GM12878 (cell line): ENCODE measurements at places on chromosomes 12 and 14.

DNA sequence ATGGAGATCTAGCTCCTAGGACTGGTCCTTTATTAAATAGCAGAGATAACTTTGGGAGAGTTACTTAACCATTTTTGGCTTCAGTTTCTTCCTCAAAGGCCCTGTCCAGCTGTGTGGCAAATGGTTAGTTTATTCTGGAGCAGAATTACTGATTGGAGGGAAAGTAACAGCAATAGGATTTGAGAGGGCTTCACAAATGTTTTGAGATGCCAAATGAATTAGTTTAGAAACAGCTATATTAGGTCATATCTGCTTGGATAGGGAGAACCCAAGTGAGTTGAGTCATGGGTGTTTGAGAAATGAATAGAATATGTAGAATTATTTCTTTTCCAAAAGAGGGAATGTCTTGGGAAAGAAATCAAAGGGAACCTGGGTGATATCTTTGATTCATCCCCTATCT lies 17.5 kb downstream of the RASSF3 start:
- H3K4me1 ChIP-seq, result peaks cover 28% of the 10 kb centered on the region
- no peak for DNase-seq
- H3K27ac ChIP-seq, result peak overlapping the region; percentile 9; the same call in 1 of the 2 replicates

GRCh38 chr12:54217774-54218241 lies 29.0 kb upstream of the SMUG1 start:
- H3K4me3 ChIP-seq, result peak overlapping the region; percentile 71
- peaks cover 33% of the 10 kb centered on the region for H3K4me1 ChIP-seq
- H3K36me3 ChIP-seq, result no peaks in the 10 kb centered on the region
- 0 out of 2 replicates have a peak, but pooled peaks cover 1% of the 10 kb centered on the region for H3K27me3 ChIP-seq
- no peak for DNase-seq
- H3K27ac ChIP-seq, result no peak overlapping the region

GRCh38 chr14:99880651-99881420 lies 87.6 kb downstream of the EML1 start:
- no peak overlapping the region for H3K4me3 ChIP-seq
- H3K27ac ChIP-seq, result no peak overlapping the region
- H3K36me3 ChIP-seq, result no peaks in the 10 kb centered on the region

DNA sequence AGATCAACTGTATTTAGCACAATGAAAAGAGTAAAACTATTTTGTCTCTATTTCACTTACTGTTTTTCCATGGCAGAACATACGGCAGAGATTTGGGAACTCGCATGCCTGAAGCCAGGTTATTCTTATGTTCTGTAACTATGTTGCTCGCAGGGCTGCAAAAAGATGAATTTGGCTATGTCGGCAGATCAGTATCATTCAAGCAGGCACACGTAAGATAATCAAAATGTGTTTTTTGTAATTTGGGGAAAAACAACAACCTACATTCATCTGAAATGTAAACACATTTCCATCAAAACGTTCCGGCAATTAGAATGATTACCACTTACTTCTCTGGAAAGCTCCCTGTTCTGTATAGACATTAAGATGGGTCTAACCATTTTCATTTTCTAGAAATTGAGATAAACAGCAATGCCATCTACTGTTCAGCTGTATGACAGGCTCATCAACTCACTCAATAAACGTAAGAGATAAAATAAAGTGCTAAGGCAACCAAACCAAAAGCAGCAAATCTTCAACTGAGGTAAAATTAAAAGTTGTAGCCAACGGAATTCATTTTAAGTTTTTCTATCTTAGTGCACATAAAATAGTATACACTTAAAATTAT lies 13.0 kb downstream of the GTSF1 start:
- no peak overlapping the region for H3K27ac ChIP-seq
- no peaks in the 10 kb centered on the region for H3K27me3 ChIP-seq
- DNase-seq, result no peak
- H3K4me1 ChIP-seq, result no peaks in the 10 kb centered on the region
- peaks cover 6% of the 10 kb centered on the region; the same call in 1 of the 2 replicates for H3K36me3 ChIP-seq

DNA sequence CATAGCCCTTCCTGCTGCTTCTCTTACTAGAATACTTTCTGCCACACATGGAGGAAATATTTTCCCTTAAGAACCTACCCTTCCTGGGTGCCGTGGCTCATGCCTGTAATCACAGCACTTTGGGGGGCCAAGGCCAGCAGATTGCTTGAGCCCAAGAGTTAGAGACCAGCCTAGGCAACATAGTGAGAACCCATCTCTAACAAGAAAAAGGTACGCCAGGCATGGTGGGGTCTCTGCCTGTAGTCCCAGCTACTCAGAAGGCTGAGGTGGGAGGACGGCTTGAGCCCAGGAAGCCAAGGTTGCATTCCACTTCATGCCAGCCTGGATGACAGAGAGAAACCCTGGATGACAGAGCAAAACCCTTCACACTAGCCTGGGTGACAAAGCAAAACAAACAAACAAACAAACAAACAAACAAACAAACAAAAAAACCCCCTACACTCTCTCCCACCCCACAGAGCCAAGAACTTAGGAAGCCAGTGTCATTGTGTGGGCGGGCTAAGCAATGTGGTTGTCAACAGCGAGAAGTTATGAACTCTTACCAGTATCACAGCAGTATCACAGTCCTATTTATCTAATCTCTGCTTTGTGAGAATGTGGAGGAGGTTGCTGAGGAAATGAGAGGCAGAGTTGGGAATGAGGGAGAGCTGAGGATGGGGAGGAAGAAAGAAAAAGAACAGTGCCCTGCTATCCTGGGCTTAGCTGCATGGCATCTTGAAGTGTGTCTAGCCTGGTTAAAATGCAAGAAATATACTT lies 53.8 kb upstream of the CLEC14A start:
- no peak overlapping the region for H3K4me3 ChIP-seq
- H3K4me1 ChIP-seq, result no peaks in the 10 kb centered on the region
- no peaks in the 10 kb centered on the region for H3K27me3 ChIP-seq
- H3K36me3 ChIP-seq, result no peaks in the 10 kb centered on the region

GRCh38 chr12:122394626-122395194 lies 27.8 kb downstream of the CLIP1 start:
- H3K4me3 ChIP-seq, result no peak overlapping the region
- no peak for DNase-seq
- no peaks in the 10 kb centered on the region for H3K36me3 ChIP-seq
- H3K4me1 ChIP-seq, result peaks cover 7% of the 10 kb centered on the region
- H3K27ac ChIP-seq, result no peak overlapping the region

DNA sequence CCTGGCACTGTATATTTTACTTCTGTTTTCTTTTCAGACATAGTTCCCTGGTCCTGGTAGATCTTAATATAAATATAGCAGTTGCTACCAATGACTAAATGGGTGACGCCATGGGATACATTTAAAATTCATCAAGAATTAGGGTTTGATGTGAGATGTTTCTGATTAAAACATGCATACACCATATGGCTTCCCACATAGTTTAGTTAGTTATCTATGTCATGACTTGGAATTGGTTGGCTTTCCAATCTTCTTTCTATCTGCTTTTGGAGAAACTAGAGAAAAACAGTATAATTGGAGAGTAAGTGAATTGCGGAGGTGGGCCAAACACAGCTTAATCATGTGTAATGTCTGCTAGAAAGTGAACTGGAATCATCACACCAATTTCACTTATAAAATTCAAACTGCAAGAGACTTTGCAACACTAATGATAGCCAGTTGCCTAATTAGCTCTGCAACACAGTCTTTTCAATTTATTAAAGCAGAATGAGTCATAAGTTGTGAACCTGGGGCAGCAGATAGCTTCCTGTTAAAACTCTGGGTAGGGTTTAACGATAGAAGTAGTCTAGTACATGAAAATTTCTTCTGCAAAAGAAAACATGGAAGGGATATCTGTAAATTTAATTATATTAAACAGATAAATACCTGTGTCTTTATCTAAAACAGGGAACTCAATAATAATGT lies 295.2 kb downstream of the SLC16A7 start:
- H3K4me3 ChIP-seq, result no peak overlapping the region
- no peak for DNase-seq
- no peak overlapping the region for H3K27ac ChIP-seq
- H3K27me3 ChIP-seq, result no peaks in the 10 kb centered on the region

DNA sequence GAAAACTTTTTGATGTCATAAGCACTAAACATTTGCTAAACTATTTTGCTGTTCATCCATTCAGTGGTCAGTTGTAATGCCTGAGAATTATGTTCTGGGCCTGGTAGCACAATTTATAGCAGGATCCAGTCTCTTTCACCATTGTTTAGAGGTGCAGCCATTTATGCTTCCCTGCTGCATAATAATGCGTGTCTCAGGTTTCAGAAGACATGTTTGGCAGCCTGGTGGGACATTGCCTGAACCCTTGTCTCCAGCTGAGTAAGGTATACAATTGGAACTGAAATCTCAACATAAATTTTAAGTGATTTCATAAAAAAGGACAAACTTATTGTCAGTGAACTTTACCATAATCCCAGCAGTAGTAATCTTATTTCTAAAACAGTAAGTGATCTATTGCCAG lies 94.8 kb downstream of the POLR3B start:
- H3K36me3 ChIP-seq, result no peaks in the 10 kb centered on the region
- H3K4me3 ChIP-seq, result no peak overlapping the region
- no peak for DNase-seq

DNA sequence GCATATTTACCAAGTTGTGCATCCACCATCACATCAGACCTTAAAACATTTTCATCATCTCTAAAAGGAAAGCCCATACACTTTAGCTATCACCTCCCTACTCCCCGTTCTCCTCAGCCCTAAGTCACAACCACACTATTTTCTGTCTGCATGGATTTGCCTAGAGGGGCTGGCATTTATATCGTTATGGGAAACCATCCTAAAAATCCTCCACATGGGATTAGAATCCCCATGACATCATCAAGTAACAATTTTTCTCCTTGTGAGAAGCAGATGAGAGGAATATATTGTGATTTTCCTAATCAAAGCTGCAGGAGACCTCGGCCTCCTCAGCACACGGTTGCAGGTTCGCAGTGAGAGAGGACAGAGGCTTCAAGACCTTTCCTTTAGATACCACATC lies 114.1 kb downstream of the SLC15A4 start:
- H3K4me3 ChIP-seq, result no peak overlapping the region
- H3K27ac ChIP-seq, result no peak overlapping the region
- no peak for DNase-seq

GRCh38 chr12:116187151-116187511 lies 90.4 kb downstream of the MED13L start:
- no peaks in the 10 kb centered on the region; the same call in 1 of the 2 replicates for H3K4me1 ChIP-seq
- no peak for DNase-seq
- H3K27me3 ChIP-seq, result no peaks in the 10 kb centered on the region
- H3K36me3 ChIP-seq, result no peaks in the 10 kb centered on the region
- no peak overlapping the region for H3K4me3 ChIP-seq

GRCh38 chr14:72573725-72574417 lies 320.0 kb downstream of the DPF3 start:
- no peaks in the 10 kb centered on the region for H3K36me3 ChIP-seq
- H3K4me3 ChIP-seq, result no peak overlapping the region
- no peaks in the 10 kb centered on the region; the same call in none of the 2 replicates for H3K27me3 ChIP-seq
- no peak for DNase-seq
- no peak overlapping the region for H3K27ac ChIP-seq
- H3K4me1 ChIP-seq, result no peaks in the 10 kb centered on the region

- no peaks in the 10 kb centered on the region for H3K27me3 ChIP-seq
- peaks cover 52% of the 10 kb centered on the region for H3K4me1 ChIP-seq
- H3K36me3 ChIP-seq, result no peaks in the 10 kb centered on the region
- no peak overlapping the region for H3K4me3 ChIP-seq
- DNase-seq, result no peak
These were observed 214.9 kb downstream of the SLC41A2 start for GRCh38 chr12:104743202-104743580.

DNA sequence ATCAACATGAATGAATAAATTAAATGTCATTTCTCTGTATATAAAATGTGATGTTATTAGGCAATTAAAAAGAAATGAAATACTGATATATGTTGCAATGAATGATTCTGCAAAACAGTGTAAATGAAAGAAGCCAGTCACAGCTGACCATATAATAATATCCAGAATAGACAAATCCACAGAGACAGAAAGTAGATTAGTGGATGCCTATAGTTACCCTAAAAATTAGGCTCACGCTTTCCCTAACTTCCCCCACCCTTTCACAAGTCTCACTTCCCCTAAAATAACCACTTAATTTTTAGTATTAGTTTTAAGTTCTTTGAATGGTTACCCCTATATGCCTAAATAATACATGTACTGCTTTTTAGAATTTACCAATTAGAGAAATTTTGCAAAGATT lies 348.9 kb upstream of the FAR2 start:
- H3K36me3 ChIP-seq, result no peaks in the 10 kb centered on the region
- H3K4me3 ChIP-seq, result no peak overlapping the region
- DNase-seq, result peak; percentile 3
- H3K4me1 ChIP-seq, result no peaks in the 10 kb centered on the region
- no peak overlapping the region for H3K27ac ChIP-seq
- H3K27me3 ChIP-seq, result no peaks in the 10 kb centered on the region

DNA sequence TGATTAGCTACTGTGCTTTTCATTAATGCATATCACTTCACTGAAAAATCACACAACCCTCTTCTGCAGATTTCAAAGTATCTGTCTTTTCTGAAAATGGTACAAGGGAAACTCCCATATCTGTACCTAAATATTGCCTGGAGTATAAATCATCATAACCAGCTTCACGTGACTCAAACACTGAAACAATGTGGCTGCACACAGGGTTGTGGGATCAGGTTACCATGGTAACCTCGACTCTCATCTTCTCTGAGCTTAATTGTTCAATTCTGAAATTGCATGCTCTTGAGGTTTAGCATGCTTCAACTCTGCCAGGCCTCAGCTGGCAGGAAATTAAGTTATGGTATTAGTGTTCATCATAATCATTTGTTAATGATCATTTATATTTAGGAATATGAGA lies 77.5 kb upstream of the CPSF6 start:
- no peaks in the 10 kb centered on the region for H3K27me3 ChIP-seq
- no peak overlapping the region for H3K27ac ChIP-seq
- H3K36me3 ChIP-seq, result no peaks in the 10 kb centered on the region
- DNase-seq, result peak; percentile 83
- H3K4me1 ChIP-seq, result peaks cover 16% of the 10 kb centered on the region
- H3K4me3 ChIP-seq, result no peak overlapping the region

DNA sequence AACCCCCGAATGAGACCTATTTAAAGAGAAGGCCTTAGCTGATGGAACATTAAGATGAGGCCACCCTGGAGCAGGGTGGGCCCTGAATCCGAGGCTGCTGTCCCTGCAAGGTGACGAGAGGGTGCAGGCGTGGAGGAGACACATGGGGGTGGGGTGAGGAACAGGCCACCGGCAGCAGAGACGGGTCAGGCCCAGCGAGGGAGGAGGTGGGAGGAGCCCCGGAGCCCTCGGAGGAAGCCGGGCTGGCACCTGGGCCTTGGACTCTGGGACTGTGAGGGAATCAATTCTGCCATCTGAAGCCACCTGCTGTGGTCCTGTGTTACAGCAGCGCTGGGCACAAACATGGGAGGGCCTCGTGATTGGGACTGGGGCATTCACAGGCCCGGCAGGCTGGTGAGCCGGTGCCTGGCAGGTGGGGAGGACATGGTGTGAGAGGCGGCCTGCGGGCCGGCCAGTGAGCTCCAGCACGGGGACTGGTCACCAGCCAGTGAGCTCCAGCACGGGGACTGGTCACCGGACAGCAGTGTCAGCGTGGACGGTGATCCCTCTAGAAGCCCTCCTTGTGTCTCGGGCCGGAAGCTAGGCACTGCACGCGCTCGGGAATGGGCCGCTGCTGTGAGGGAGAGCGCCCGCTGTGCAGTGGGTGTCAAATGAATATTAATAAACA lies 46.7 kb downstream of the NOC4L start:
- H3K27me3 ChIP-seq, result peaks cover 2% of the 10 kb centered on the region; the same call in 1 of the 2 replicates
- no peak overlapping the region for H3K27ac ChIP-seq
- no peaks in the 10 kb centered on the region for H3K36me3 ChIP-seq
- H3K4me3 ChIP-seq, result no peak overlapping the region

- DNase-seq, result no peak
- no peak overlapping the region for H3K4me3 ChIP-seq
- no peaks in the 10 kb centered on the region for H3K4me1 ChIP-seq
- H3K36me3 ChIP-seq, result no peaks in the 10 kb centered on the region
- H3K27me3 ChIP-seq, result no peaks in the 10 kb centered on the region
- no peak overlapping the region for H3K27ac ChIP-seq
These were observed 21.3 kb downstream of the CLEC2A start for GRCh38 chr12:9910716-9911421.
